Stimulated activated naive CD4-positive, alpha-beta T cell treated with Interleukin-2 at 50 U/mL for 16 hours (primary cell): ENCODE measurements at places on chromosomes 16 and 17.

DNA sequence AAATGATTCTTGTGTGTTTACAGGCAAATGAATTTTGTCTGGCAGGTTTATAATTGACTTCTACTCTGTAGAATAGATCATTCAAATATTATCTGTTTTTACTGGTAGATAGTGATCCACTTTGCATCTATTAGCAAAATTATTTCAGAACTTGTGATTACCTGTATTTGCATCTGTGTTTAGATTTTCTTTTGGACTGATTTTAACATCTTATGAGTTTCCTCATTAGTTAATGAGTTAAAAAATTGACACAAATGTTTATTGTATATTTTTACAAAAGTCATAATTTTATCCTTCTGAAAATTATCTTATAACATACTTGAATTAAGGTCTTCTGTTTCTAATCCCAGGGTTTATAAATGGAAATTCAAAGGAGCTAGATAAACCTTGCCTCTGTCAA lies 132.0 kb upstream of the KCNJ16 start:
- DNase-seq: no peak

DNA sequence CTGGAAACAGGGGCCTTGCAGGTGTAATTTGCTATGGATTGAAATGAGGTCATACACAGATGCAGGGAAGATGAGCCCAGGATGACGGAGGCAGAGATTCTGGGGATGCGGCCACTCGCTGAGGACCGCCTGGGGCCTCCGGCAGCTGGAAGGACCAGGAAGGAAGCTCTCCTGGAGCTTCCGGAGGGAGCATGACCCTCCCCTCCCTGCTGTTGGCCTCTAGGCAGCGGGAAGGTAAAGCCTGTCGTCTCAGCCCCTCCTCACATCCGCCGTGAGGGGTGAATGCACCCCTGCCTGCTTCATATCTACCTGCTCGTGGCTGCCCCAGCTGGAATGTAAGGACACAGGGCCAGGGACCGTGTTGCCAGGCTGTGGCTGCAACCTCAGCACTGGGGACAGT lies 29.1 kb upstream of the ZNF469 start:
- DNase-seq: no peak

- no peak for DNase-seq
Measured at GRCh38 chr17:77499699-77500435, 359.1 kb downstream of the SEC14L1 start.

- no peak for DNase-seq
Measured at GRCh38 chr16:85396879-85397871, 215.9 kb upstream of the GSE1 start.

DNA sequence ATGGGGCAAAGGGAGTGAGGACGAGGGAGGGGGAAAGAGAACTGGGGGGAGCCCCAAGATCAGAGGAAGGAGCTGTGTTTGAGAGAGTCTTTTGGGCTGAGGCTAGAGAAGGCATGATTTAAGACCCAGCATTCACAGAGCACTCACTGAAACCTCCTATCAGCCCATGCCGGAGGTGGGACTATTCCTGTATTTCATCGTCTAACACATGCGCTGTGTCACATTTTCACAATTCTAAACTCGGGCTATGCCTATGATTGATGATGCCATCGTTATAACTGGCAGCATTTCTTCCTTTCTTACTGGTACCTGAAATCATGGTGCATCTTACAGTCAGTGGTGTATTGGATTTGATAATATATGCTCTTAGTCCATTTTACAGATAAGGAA lies 3.5 kb downstream of the FAM171A2 start:
- no peak for DNase-seq

DNA sequence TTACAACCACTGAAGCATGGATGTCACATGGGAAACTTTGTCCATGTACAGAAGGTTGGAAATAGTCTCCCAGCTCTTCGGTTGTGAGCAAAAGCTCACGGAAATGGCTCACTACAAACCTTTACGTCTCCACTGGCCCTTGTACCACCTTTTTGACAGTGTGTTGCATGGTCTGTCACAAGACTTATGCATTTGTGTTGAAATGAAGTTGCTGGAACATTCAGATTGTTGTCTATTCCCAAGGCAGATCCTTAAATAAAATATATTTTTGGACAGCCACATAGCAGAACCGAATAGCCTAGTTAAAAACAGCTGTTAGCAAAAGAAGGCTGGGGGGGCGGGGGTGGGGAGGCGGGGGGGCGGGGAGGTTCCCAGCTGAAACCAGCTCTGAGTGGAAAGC lies 39.2 kb downstream of the KNOP1 start:
- DNase-seq: no peak
